ENCODE measurements at places on chromosomes 3 and 15.

DNA sequence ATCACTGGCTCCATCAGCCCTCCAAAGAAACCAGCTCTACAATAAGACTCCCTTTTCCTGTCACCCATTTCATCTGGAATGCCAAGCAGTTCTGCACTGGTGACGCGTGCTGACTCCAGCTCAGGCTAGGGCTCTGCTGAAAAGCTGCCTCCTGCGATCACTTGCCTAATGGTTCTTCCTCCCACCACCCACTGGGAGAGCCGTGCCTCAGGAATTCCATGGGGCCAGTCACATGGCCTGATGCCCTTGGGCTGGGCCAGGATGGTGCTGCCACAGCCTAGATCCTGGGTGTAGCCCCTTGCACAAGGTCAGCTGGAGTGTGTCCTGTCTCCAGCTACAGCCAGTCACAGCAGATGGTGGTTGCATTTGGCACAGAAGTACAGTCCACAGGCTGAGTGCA is 98.9 kb downstream of the DNAJB8 start:
- DNase-seq = no peak

DNA sequence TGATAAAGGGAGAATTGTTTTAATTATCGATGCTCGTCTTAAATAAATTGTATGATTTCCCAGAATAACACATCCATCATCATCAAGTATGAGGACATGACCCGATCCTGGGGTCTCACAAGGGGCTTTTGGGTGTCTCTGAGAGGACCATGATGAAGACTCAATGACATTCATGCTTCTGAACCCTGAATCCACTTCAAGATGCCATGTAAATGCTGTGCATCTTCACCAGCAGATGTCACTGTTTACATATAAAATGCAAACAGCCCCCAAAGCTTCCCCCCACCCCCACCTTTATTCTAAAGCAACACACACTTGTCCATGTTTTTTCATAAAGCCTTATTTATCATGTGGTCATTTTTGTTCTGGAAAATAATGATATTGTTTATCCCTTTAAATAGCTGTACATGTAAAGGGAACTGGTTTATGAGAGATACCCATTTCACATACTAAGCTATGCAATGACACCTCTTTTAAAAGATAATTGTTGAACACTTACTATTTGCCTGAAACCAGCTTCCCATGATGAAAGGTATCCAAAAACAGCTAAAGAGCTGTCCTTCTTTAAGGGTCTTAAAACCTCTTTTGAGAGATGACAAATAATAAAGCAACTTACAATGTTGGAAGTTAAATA is 69.7 kb upstream of the UBE3A start:
- DNase-seq = no peak

GRCh38 chr15:39110746-39111145 is 470.1 kb upstream of the THBS1 start:
- no peak for DNase-seq

GRCh38 chr15:93327364-93327763 is 238.4 kb upstream of the RGMA start:
- no peak for DNase-seq

- DNase-seq = no peak
Observed at GRCh38 chr15:69757186-69757585, 304.6 kb downstream of the RPLP1 start.
